ENCODE measurements at places on chromosomes 2 and 18.

GRCh38 chr2:45156605-45157004 lies 147.4 kb upstream of the SIX2 start:
- no peak for DNase-seq

- peak; percentile 14 for DNase-seq
These were observed 42.3 kb downstream of the FAM124B start for GRCh38 chr2:224359569-224359968.

GRCh38 chr2:10658914-10659257 lies 30.9 kb downstream of the NOL10 start:
- DNase-seq = no peak

- DNase-seq = no peak
These were observed 117.9 kb upstream of the ID2 start for GRCh38 chr2:8563814-8564474.

DNA sequence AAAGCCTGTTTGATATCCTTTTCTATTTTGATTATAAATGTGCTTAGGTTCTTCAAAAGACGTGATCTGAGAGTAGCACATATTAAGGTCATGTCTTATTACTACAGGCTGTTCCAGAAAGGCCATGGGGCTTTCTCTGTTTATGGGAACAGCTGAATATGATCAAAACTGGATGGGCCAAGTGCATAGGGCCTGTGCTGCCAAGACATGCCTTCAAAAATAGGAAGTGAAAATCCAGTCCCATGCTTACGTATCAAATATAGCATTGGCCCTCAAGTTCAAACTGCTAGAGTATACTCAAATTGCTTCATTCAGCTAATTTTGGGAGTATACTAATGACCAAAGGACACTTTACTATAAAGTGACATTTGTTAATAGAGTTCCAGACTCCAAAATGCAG lies 24.1 kb downstream of the SLC25A52 start:
- DNase-seq = no peak

DNA sequence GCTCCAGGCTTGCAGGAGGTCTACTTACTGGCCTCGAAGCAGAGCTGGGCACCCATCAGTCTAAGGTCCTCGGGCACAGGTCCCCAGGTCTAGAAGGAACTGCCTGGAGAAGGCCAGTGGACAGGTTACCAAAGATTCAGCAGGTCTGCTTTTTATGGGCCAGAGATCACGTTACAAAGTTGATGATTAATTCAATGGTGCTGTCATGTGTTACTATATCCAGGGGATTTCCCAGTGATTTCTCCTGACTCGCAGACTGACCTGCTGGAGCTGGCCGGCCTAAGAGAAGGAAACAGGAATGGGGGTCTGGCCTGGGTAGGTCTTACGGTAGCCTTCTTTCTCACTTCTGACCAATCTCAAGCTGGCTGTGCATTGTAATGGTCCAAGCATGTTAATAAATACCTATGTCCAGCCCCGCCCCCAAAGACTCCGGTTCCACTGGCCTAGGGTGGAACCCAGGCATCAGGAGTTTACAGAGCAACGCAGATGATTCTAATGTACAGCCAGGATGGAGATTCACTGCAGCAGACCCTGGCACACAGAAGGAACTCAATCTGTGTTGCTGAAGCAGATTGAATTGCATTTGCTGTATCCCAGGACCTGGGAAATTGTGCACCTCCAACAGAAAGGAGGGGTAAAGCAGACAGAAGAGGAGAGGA lies at the start of gene NEURL3:
Gene NEURL3 (minus strand): TSS at position 127 of the 659 bp plus-strand sequence. CDS start 71 bp downstream, at position 56.
- peak; percentile 33 for DNase-seq

DNA sequence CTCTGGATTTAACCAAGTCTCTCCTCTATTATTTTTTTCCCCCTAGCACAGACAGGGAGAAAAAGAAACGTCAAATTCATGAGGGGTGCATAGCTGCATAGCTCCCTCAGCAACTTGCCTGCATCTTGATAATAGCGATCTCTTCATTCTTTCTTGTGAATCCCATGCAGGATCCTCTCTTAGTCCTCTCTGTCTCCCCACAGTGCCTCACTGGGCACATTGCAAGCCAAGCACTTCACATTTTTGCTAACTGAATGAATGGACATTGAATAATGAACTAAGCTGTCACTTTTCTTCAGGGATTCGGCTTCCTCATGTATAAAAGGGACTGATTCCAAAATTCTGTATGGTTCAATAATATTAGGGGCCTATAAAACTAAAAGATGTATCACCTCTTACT lies 2.9 kb upstream of the EPB41L3 start:
- peak; percentile 69 for DNase-seq

GRCh38 chr2:34311816-34312215 lies 712.7 kb upstream of the FAM98A start:
- DNase-seq = no peak

- DNase-seq = no peak
These were observed 2.1 kb upstream of the PCBP1 start for GRCh38 chr2:70084973-70085710.

- peak; percentile 21 for DNase-seq
These were observed 145.0 kb downstream of the CLIP4 start for GRCh38 chr2:29260142-29260772.

DNA sequence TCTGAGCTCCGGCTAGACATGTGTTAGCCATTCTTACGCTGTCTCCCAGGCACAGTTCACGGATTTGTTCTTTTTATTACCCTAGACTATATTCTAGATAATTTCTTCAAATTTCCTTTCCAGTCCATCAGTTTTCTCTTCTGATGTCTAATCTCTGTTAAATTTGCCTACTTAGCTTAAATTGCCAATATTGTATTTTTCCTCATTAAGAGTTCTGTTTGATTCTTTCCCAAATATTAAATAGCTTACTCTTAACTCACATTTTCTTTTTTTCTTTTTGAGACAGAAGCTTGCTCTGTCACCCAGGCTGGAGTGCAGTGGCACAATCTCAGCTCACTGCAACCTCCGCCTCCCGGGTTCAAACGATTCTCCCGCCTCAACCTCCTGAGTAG lies 21.2 kb downstream of the CROCC2 start:
- no peak for DNase-seq

- peak; percentile 33 for DNase-seq
These were observed 42.1 kb downstream of the ZC3H6 start for GRCh38 chr2:112317303-112318158.

- peak; percentile 33 for DNase-seq
These were observed 496 bp upstream of the ITGA4 start for GRCh38 chr2:181456660-181457120.

DNA sequence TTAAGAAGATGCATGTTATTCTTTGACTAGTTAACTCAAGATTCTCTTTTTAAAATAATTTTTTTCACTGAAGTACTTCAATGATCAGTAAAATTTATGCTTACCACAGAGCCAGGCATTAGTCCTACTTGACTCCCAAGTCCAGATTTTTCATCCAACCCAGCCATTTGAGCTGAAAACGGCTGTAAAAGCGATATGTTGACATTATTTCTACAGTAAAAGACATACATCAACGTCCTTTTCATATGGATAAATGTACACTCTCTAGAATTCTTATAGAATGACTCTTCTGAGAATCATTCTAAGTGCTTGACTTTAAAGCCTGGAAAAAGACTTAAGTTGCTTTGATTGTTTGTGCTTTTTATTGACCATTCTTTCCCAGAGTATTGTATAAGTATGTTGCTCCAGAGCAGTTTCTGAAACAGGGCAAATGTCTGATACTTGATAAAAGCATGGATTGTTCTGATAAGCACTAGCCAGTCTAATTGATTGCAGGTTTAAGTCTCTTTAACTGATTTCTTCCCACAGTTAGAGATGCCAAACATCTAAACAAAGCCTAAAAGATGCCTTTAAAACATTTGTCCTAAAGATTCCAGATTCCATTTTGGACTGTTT lies 90.9 kb downstream of the COL5A2 start:
- DNase-seq = peak; percentile 69

DNA sequence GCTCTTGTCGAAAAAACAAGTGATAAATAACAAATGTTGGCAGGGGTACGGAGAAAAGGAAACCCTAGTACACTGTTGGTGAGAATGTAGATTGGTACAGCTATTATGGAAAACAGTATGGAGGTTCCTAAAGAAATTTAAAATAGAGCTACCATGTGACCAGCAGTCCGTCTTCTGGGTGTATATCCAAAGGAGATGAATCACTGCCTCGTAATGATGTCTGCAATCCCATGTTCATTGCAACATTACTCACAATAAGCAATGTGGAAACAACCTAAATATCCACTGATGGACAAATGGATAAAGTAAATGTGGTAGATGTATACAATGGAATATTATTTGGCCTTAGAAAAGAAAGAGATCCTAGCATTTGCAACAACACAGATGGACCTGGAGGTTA lies 50.6 kb downstream of the SLC16A14 start:
- peak; percentile 43 for DNase-seq

DNA sequence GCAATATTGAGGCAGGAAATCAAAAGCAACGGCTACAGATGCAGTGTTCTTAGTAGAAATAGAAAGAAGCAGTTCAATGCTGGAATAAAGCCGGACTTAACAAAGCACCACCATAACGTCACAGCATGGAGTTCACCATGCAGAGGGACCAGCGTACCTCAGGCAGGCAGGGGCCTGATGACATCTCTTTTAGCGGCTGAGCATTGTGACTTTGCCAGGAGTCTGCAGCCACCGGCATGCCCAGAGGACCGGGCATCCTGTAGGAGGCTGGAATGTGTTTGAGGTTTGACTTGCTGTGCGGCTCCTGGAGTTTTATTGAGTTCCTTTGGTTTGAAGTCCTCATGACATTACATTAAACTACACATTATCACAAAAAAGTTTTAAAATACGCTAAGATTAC lies 139.8 kb downstream of the UXS1 start:
- DNase-seq = no peak

GRCh38 chr2:95530734-95531133 lies 46.2 kb upstream of the TRIM43B start:
- DNase-seq = peak; percentile 52

GRCh38 chr2:6968319-6969100 lies 51.3 kb downstream of the RNF144A start:
- DNase-seq = peak; percentile 49

GRCh38 chr18:21457179-21457535 lies 143.3 kb downstream of the ESCO1 start:
- no peak for DNase-seq

DNA sequence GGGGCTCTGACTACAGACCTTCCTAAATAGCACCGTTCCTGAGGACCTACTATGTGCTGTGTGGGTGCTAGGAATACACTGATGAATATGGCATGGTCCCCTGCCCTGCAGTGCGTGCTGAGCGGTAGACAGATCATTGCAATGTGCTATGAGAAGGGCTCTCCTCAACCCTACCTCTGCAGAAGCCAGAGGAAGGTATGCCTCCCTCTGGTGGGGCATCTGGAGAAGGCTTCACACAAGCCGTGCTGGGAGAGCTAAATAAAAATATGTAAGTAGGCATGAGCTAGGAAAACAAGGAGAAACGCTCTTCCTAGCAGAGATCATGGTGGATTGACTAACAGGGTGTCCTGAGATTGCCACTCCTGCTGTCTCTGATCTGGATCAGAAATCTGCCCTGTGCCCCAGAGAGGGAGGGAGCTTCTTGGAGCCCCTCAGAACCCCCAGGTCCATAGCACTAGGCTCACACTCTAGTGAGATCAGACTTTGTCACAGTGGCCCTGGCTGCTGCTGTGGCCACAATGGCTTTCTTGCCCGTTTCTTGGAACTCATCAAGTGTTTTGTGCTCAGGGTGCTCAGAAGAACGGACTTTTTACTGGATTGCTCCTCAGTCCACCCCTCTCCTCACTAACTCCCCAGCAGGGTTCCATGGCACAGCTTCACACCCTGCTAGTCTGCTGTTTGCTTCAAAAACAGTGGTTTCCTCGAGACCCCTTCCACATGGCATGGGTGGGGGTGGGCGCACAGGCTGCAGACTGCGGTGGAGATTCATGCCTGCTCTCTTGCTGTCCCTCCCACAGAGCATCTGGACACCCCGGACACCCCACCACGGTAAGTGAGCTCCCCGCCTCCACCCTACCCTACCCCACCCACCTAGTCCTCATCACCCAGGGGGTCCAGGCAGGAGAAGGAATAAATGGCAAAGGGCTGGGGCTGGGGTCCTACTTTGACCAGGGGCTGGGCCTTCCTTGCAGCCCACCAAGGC lies 14.2 kb downstream of the SIGLEC15 start:
- DNase-seq = peak; percentile 83

- no peak for DNase-seq
These were observed 63.1 kb upstream of the TANC1 start for GRCh38 chr2:158905341-158905740.

GRCh38 chr18:56711708-56712445 lies 60.7 kb downstream of the WDR7 start:
- DNase-seq = peak; percentile 28

DNA sequence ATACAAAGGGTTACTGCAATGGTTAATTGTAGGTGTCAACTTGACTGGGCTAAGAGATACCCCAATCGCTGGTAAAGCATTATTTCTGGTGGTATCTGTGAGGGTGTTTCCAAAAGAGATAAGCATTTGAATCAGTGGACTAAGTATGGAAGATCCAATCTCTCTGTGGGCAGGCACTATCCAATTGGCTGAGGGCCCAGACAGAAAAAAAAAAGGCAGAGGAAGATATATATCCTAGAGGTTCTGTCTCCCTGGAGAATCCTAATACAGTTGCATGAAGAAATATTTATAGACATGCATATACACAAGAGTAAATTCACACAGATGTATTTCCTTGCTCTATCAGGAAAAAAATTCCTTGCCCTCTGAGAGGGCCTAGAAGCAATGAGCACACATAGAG lies 43.9 kb downstream of the TBC1D8 start:
- no peak for DNase-seq

GRCh38 chr2:118994778-118995177 lies 52.8 kb downstream of the MARCO start:
- DNase-seq = no peak

DNA sequence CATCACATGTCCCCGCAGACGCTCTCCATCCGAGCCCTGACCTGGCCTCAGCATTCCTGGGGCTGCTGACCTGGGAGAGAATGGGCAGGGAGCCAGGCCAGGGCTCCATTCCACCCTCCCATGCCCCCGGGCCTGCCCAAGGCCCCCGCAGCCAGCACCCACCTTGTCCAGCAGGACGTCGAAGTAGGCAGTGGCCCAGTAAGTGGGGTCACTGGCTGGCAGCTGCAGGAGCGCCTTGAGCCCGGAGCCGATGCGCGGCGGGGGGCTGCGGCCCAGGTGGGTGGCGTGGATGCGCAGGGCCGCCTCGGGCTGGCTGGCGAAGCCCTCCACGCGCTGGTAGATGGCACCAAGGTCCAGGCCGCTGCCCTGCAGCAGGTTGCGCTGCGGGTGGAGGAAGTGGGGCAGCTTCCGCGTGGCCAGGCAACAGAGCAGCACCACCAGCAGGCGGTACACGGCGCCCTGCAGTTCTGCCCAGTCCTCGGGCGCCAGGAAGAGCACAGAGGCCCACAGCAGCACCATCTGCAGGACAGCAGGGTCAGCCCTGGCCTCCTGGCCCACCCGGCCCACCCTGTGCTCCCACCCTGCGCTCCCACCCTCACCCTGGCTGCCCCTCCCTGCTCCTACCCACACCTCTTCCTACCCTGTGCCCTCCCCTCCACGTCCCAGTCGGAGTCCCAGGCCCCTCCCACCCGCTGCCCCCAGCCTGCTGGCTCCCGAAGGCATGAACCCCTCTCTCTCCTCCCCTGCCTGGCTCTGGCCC lies 7.6 kb downstream of the MAB21L4 start:
- DNase-seq = no peak

GRCh38 chr2:96684883-96685576 lies 42.5 kb downstream of the FER1L5 start:
- DNase-seq = no peak

Measured in fibroblast of skin of abdomen (primary cell).